ENCODE measurements at places on chromosomes 11 and 22. TPM values are rescaled to one million over a fixed set of nuclear protein-coding genes. Genes with fewer than 3 reads are reported as not detected.
A peak's percentile ranks its signal among the peaks of the same experiment; 100 is the strongest.

HIC2 gene
- total RNA-seq: 24.0 TPM

LRRC55 gene
- 0.08 TPM for total RNA-seq

DNA sequence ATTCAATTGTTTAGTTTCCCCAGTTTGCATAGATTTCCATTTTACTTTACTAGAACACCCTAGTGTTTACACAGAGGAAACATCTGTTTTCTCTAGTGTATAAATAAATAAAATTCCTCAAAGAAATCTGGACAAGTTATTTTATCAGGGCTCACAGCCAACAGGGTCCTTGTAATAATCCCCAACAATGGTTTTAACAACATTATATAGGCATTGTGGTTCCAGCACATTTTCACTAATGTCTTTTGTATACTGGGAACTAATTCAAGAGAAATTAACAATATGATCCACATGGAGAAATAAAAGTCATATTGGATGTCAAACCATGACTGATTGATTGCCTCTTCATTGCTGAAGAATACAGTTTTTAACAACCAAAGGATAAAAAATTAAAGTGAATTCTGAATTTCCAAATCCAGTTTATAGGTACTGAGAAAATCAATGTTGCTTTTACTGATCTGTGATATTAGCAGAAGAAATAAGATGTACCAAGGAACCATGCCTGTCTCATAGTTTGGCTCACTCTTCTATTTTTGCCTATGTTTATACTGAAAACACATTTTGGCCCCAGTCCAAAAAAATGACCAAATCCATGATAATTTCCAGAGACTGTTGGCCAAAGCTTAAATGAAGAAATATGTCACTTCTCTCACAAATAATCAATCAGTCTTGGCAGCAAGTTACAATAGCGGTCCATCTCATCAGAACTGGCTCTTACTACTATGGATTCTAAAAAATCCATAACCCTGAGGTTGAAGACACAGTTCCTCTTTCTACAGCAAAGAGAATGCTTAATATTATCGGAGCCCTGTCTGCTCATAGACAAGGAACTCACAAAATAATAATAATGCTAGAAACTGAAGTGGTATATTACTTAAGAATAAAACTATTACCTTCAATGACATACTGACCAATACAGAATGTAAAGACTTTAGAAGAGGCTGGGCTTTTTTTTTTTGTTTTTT lies 1.4 kb upstream of the MS4A13 start:
- H3K36me3 ChIP-seq: no peaks in the 10 kb centered on the region
- H3K27ac ChIP-seq: no peak overlapping the region
- H3K27me3 ChIP-seq: no peaks in the 10 kb centered on the region
- no peaks in the 10 kb centered on the region for H3K4me1 ChIP-seq
- DNase-seq: no peak

DNA sequence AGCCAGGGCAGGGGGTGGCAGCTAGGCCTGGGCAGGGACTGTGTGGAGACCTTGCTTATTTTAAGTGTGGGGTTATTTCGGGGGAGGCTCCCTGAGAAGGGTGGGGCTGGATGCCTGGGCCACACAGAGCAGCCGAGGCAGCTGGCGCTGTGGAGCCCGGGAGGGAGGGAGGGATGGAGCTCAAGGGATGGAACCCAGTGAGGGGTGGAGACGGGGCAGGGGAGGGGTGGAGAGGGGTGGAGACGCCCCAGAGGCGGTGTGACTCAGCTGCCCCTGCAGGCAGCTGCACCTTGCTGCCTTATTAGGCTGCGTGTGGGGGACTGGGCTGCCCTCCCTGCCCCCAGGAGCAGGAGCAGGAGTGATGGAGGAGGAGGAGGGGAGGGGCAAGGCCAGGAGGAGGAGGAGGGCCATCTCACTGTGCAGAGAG lies 9.8 kb upstream of the TSSC4 start:
- H3K36me3 ChIP-seq: no peaks in the 10 kb centered on the region
- H3K4me1 ChIP-seq: peaks cover 52% of the 10 kb centered on the region
- H3K27me3 ChIP-seq: no peaks in the 10 kb centered on the region
- peak; percentile 50 for DNase-seq

BATF2 gene
- total RNA-seq: 1.5 TPM

Measured in testis (tissue), 5 donors.